HT1080 (cell line): ENCODE measurements at places on chromosomes 7 and 10.

- no peak for DNase-seq
Observed at GRCh38 chr10:59823111-59823510, 69.9 kb upstream of the MRLN start.

DNA sequence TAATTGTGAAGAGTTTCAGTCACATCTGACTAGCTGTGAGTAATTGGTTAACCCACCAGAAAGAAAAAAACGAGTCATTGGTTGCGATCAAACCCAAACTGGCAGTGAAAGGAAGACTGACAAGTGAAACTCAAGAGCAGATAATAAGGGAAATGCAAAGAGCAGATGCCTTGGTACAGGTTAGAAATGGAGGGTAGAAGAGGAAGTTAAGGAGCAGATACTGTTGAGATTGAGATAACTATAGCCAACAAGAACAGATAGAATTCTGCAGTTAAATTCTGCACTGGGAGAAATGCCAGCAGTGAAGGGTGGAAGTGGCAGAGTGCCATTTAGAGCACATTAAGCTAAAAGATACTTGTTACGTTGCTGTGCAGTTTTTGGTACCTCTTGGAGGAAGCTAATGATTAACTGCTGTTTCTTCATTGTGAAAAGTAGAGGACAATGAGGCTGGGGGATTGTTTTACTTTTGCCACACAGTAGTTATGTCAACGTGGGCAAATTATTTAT is 65.8 kb downstream of the CDK13 start:
- peak; percentile 38 for DNase-seq

GRCh38 chr7:69845721-69846495 is 247.6 kb downstream of the AUTS2 start:
- no peak for DNase-seq

- DNase-seq, result no peak
Observed at GRCh38 chr7:1987084-1987535, 245.6 kb downstream of the MAD1L1 start.

DNA sequence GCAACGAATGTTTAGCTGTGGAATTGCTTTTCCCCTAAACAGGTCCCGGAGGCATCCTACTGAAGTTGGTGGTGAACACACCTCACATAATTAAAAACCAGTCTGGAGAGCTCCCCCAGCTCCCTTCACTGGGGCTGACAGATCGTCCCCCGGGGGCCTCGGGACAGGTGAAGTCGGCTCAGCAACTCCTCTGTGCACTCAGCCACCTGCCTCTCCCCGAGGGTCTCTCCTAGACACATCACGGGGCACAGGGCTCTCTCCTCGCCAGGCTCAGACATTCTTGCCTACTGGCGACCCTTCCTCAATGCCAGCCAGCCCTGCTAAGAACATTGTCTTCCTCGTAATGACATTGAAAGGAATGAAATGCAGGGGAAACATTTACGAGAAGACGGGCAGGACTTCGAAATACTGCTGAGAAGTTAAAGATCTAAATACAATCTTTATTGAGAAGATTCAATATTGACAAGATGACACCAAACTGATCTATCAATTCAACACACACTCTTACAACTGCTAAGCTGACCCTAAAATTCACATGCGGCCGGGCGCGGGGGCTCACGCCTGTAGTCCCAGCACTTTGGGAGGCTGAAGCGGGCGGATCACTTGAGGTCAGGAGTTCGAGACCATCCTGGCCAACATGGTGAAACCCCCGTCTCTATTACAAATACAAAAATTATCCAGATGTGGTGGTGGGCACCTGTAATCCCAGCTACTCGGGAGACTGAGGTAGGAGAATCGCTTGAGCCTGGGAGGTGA is 88.1 kb upstream of the DNAAF5 start:
- DNase-seq, result no peak

DNA sequence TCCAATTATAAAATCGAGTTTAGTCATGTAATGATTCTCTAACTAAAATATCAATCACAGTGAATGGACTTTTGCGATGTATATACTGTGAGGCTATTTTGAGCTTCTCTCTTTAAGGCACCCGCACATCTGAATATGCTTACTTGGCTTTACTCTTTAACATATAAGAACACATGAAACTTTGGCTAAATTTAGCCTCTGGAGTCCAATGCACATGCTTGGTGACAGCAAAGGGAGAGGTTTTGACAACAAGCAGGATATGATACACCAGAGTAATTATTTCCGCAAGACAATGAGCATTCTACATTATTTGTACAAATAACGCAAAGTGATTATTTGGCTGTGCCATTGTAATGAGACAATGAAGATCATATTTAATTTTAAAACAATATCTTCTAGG is 72.4 kb downstream of the ARID5B start:
- no peak for DNase-seq

DNA sequence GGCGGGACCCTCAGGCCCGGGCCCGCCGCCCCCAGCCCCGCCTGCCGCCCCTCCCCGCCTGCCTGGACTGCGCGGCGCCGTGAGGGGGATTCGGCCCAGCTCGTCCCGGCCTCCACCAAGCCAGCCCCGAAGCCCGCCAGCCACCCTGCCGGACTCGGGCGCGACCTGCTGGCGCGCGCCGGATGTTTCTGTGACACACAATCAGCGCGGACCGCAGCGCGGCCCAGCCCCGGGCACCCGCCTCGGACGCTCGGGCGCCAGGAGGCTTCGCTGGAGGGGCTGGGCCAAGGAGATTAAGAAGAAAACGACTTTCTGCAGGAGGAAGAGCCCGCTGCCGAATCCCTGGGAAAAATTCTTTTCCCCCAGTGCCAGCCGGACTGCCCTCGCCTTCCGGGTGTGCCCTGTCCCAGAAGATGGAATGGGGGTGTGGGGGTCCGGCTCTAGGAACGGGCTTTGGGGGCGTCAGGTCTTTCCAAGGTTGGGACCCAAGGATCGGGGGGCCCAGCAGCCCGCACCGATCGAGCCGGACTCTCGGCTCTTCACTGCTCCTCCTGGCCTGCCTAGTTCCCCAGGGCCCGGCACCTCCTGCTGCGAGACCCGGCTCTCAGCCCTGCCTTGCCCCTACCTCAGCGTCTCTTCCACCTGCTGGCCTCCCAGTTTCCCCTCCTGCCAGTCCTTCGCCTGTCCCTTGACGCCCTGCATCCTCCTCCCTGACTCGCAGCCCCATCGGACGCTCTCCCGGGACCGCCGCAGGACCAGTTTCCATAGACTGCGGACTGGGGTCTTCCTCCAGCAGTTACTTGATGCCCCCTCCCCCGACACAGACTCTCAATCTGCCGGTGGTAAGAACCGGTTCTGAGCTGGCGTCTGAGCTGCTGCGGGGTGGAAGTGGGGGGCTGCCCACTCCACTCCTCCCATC is 82.7 kb downstream of the PAX2 start:
- DNase-seq, result no peak

DNA sequence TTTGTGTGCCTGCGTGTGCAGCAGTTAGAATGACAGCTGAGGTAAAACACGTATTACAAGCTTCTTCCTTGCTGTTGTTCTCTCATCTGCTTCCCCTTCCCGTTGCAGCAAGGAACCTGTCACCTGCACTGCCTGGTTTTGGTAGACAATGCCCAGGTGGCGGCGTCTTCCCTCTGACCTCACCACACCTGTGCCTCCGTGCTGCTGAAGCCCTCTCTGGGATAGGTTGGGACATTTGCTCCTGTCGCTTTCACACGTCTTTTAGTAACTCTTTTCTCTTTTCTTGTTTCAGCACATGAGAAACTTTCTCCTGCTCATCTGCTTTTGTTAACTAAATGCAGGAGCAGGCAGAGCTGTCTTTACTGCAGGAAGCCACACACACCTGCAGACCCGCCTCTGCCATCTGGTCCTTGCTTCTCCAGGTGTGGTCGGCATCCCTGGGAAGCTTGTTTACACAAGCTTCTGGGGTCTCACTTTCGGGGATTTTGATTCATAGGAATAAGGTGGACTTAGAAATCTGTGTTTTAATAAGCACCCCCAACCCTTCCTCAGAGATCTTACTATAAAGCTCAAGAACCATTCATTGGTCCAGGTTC is 60.7 kb upstream of the EXOC6 start:
- DNase-seq, result no peak

GRCh38 chr7:90841759-90842429 is 245.8 kb downstream of the CDK14 start:
- no peak for DNase-seq

- no peak for DNase-seq
Observed at GRCh38 chr10:75012471-75012870, 99.0 kb upstream of the SAMD8 start.

DNA sequence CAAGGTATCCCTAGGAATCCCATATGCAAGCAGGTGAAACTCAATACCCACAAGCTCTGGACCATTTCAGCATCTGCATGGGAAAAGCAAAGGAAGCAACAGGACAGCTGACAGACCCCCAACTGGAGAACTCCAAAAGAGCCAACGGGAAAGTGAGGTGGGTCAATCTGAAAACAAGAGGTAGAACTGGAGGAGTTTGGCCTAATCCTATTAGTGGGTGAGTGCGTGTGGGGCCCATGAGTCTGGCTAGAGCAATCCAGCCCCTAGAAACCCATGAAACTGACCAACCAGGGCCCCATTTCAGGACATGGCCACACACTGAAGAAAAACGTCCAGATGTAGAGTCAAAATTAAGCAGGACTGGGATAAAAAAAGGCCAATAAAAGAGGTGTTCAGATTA is 26.6 kb upstream of the WNT8B start:
- DNase-seq, result no peak

GRCh38 chr10:33832124-33832787 is 497.8 kb upstream of the NRP1 start:
- DNase-seq, result no peak

- DNase-seq, result no peak
Observed at GRCh38 chr7:146652176-146652575, 535.6 kb downstream of the CNTNAP2 start.

- DNase-seq, result peak; percentile 51
Observed at GRCh38 chr10:31099664-31100063, 68.0 kb upstream of the ZNF438 start.

GRCh38 chr10:62769574-62770242 is 34.8 kb upstream of the ADO start:
- DNase-seq, result no peak
